ENCODE measurements at places on chromosomes 4 and X. TPM values are rescaled to one million over a fixed set of nuclear protein-coding genes. Genes with fewer than 3 reads are reported as not detected.
A peak's percentile ranks its signal among the peaks of the same experiment; 100 is the strongest.

The EDNRA gene
- total RNA-seq, result 181 TPM

- no peak for DNase-seq
Measured at GRCh38 chr4:168696280-168696679, 199.4 kb downstream of the PALLD start.

DNA sequence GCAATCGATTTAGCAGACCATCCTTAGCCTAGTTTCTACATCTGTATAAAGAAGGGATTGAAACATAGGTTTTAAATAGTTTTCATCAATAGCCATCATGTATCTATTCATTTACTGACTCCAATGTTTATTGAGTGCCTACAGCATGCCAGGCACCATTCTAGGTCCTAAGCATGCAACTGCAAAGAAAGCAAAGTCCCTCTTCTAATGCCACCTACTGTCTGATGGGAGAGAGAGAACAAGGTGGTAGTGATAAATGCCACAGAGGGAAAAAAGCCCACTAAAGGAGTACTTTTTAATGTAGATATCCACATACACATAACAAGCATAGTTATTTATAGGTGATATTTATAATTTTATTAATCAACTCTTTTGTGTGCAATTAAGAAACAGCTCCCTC is 67.6 kb upstream of the PPARGC1A start:
- DNase-seq, result no peak

- DNase-seq, result no peak
Measured at GRCh38 chr4:46554760-46555465, 165.0 kb upstream of the GABRA2 start.

DNA sequence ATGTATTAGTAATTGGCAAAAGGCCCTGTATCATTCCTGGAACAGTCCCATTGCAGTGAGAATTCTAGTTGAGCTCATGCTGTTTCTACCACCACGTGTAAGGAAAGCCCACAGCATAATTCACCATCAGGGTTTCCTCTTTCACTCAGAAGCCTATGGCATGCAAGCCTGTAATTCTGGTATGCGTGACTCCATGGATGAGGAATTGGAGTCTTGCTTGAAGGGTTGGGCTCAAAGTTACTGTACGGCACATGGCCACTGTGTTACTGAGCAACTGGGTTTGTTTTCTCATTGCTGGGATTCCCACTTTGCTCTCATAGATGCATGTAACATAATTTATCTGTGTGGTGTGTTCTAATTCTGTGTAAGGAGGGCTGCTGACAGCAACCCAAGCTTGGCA is 132.3 kb upstream of the NR3C2 start:
- DNase-seq, result no peak

The ETNPPL gene
- not detected for total RNA-seq

The LRIT3 gene
- 0.13 TPM for total RNA-seq

- no peak for DNase-seq
Measured at GRCh38 chr4:106659371-106659770, 290.8 kb upstream of the GIMD1 start.

DNA sequence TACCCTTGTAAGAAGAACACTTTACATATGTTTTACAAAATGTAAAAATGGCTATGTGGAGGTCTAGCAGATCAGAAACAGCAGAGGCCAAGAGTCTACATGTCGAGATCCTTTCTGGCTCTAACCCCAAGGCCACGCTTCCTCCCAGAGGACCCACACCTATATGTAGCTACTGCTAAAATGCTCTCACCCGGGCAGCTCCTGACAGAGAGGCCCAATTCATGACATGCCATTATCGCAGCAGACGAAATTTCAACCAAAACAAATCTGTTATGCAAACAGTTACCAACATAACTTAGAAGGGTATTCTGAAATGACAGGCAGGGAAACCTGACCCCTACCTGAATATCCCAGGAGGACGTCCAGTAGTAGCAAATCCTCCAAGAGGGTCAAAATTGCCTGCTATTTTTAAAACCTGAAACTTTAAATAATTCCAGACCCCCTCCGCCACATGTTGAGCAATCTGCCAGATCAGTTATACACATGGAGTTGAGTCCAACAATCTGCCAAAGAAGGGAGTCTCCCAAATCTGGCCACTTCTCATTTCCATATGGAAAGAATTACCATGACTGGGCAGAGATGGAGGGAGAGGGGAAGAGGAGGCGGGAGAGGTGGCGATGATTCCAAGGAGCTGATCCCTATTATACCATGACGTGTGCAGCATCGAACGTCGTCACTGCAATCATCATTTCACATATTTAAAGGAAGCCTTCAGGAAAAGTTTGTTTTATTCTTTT is 192.9 kb upstream of the TBL1X start:
- DNase-seq, result no peak

The GPR119 gene
- total RNA-seq, result not detected

DNA sequence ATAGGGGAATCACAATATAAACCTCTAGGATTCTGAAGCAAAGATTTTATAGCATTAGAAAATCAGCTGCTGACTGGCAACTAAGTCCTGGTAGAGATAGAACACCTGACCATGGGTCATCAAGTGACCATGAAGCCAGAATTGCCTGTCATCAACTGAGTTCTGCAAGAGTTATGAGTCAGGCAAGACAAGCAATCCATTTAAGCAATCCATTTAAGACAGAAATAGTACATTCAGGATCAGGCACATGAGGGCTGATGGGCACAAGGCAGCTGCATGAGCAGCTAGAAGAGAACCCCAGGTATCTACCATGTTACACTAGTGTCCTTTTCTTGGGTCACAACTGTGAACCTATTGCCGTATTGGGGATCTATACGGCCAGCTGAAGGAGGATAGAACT is 98.9 kb downstream of the SPRY1 start:
- DNase-seq, result no peak

DNA sequence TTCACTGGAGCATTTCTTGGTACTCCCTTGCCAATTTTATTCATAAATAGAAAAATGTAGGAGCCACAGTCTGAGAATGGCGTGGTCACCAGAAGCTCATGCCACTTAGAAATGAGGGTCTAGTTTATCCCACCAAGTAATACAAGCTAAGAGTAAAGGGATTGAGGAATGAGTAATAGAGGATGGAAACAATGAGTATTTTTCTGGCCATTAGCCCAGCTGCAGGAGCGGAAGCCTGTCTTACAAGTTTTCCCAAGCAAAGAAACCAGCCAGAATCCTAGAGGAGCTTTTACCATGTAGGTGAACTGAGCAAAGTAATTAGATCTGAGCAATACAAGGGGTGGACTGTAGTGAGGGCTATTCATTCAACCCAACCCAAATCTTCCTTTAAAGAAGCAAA is 160.7 kb upstream of the NPY2R start:
- DNase-seq, result no peak

GRCh38 chr4:7403001-7403400 is 31.7 kb downstream of the PSAPL1 start:
- DNase-seq, result peak; percentile 27

DNA sequence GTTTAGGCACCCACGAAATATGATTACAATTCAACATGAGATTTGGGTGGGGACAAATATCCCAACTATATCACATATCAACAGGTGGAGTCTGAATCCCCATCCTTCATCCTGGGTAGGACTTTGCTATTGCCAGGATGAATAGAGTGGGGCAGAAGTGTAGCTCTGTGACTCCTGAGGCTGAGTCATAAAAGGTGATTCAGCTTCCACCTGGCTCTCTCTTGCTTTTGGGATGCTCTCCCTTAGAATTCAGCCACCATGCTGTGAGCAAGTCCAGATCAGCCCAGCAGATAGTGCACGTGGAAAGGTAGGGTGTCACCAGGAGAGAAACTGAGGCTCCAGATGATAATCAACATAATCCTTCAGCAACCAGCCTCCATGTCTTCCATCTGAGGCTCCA is 193.8 kb upstream of the BCOR start:
- no peak for DNase-seq

The KIT gene
- total RNA-seq, result 10.8 TPM

GRCh38 chr4:156620786-156621185 is 350.8 kb downstream of the PDGFC start:
- DNase-seq, result no peak

- DNase-seq, result no peak
Measured at GRCh38 chrX:109719264-109719663, 13.8 kb downstream of the ACSL4 start.

DNA sequence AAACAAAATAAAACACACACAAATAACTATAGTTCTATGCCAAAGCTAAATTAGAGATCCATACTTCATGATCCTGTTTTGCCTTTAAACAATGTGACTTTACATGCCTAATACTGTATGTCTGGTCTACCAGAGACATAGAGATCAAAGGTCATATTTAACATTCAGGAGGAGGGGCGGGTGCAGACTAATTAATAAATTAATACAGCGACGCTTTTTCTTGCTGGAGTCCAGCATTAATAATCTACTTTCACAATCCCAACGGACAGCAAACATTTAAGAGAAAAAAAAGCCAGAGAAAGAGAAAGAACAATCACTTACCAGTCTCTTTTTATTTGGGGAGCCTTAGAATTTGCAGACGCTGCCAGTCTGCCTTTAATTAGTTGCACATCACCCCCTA is 509 bp downstream of the CXXC4 start:
- DNase-seq, result no peak

DNA sequence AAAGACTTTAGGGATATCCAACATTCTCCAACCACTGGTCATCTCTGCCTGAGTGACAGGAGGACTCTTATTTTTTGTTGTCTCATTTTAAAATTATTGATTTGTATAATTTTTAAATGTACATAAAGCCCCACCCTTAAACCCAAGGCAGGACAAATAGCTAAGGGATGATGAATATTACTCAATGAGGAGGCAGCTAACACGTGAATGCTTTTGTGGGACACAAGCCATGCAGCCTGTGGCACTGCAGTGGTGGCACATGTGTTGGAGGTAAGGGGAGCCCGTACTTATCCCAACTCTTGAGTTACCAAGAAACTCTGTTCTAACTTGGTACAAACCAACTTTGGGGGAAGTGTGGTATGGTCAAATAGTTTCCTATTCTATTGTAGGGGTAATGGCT is 19.5 kb downstream of the MID1IP1 start:
- DNase-seq, result no peak

- no peak for DNase-seq
Measured at GRCh38 chr4:188876881-188877280, 737.6 kb downstream of the TRIML1 start.

GRCh38 chr4:175309041-175309440 is 390.9 kb downstream of the ADAM29 start:
- DNase-seq, result no peak

The MAGEA2 gene
- total RNA-seq, result not detected

DNA sequence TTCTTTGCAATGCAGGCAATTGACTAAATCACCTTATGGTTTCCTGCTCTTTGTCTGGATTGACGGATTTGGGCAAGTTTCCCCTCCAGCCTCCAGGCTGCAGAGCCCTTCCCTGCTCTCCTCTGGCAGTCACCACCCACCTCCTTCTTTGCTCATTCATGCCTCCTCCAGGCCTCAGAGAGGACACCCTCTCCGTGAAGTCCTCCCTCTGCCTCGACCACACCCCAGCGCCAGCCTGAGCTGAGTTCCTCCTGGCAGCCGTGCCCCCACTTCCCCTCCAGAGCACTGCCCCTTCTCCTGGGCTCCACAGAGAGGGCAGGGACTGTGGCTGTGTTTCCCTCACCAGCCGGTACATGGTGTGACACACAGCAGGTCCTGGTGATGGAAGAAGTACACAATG is 53.7 kb downstream of the DCTD start:
- DNase-seq, result no peak

DNA sequence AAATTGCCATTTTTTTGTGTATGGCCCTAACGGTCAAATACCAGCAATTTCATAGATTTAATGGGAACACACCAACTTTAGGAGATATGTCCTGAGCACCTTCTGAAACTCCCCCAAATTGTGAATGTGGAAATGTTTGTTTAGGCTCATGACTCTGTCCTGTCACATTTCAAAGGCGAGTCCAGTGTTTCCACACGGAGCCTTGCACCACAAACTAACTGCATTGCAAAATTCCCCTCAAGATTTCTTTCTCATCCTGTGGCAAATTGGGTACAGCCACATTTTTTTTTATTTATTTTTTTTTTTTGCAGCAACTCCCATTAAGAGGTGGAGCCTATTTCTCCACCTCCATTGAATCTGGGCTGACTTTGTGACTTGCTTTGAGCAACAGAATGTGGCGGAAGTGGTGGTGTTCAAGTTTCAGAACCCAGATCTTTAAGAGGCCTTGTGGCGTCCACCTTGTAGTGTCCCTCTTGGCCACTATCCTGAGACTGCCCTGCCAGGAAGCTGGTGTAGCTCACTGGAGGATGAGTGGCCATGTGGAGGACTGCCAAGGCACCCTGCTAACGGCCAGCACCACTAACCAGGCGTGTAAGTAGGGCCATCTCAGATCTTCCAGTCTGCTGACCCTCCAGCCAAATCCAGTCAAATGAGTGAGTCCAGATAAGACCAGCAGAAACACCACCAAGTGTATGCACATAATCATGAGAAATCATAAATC is 172.4 kb upstream of the SCML1 start:
- no peak for DNase-seq

The KIF4A gene
- total RNA-seq, result 5.9 TPM

The S100G gene
- not detected for total RNA-seq

DNA sequence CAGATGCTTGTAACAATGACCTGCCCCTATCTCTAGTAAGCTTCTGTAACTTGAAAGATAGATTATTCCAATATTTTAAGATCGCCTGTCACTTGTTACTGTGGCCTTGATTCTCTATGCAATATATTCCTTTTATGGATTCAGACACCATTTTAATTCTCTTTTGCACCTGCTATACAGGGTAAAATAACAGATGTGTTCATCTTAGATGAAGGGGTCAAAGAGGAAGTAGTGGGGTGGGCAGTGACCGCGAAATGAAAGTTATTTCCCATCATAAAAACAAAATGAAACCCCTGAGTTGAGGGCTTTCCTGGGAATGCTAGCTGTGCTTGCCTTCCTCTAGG is 175.9 kb downstream of the TSPAN5 start:
- no peak for DNase-seq

GRCh38 chr4:159946983-159947615 is 844.2 kb downstream of the RAPGEF2 start:
- DNase-seq, result no peak

DNA sequence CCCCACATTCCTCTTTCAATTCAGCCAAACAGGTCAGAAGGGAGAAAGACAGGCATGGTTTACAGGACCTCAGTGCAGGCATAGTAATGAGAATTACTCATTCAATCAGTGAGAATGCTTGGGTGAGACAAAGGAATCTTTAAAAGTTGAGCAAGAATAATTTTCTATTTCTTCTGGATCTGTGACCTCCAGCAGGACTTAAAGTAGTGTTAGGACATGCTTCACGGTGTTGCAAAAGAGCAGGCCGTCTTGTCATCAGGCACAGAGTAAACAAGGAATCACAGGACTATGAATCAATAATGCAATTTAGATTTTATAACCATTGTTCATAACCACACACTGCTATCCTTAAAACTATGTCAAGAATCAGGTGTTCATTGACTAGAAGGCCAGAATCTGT is 130.6 kb upstream of the GLRA2 start:
- DNase-seq, result no peak

The ABCG2 gene
- total RNA-seq, result not detected

The ZCCHC18 gene
- 5.2 TPM for total RNA-seq

GRCh38 chr4:102722740-102723139 is 38.0 kb downstream of the MANBA start:
- peak; percentile 66 for DNase-seq

- no peak for DNase-seq
Measured at GRCh38 chr4:177680308-177680707, 238.1 kb upstream of the AGA start.

The TKTL1 gene
- total RNA-seq, result not detected
